ENCODE measurements at places on chromosomes 2 and 18. TPM values are rescaled to one million over a fixed set of nuclear protein-coding genes. Genes with fewer than 3 reads are reported as not detected.
A peak's percentile ranks its signal among the peaks of the same experiment; 100 is the strongest.

DNA sequence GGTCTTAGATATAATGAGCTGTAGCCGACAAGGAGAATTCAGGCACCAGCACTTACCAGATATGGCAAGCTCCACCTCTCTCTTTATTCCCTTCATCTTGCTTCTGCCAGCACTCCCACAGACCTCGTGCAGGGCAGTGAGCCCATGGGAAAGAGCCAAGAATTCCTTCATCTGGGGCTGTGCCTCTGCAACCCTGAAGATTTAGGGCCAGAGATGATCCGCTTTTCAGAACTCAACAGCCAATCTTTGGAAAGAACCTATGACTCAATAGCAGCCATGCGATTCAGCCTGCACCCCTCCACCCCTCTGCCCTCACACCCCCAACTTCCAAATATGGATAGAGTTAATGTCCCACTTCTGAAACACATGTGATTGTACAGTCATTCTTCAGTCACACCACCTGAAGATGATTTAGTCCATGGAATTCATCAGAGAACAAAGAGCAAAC, 533.7 kb upstream of the TNP1 start:
- peak; percentile 74 for DNase-seq

- DNase-seq, result no peak
Observed at GRCh38 chr2:58428096-58429013, 187.2 kb upstream of the FANCL start.

DNA sequence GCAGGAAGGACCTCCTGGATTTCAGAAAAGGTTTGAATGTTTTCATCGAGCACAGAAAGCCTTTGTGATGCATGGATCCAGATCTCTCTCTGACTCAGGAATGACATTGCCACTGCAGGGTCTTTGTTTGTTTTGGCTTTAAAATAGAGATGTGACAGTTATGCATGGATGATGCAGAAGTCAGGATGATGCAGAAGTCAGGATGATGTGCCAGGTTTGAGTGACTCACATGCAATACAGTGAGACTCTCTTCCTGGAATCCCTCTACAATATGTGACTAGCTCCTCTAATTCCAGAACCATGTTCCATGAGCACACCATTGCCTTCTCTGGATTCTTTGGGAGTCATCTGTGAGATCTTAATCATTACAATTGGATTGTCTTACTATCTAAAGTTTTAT, 177.9 kb upstream of the RAB6C start:
- DNase-seq, result no peak

The RGPD8 gene
- total RNA-seq, result 4.1 TPM

GRCh38 chr2:100845141-100845991, 25.4 kb downstream of the NPAS2 start:
- DNase-seq, result peak; percentile 84

DNA sequence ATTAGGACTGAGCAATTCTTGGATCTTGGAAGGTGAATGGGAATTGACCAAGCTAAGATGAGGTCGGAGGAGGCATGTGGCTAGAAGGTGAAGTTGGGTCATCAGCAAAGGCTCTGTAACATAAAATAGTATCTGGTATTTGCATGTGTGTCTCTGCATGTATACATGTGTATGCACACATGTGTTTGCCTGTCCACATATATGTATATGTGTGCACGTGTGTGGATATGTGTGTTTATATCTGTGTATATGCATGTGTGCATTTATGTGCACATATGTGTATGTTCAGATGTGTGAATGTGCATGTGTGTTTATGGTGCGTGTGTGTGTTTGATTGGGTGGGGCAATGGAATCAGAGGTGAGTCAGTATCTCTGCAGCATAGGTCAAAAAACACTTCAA, 664.3 kb downstream of the CNTNAP5 start:
- no peak for DNase-seq

DNA sequence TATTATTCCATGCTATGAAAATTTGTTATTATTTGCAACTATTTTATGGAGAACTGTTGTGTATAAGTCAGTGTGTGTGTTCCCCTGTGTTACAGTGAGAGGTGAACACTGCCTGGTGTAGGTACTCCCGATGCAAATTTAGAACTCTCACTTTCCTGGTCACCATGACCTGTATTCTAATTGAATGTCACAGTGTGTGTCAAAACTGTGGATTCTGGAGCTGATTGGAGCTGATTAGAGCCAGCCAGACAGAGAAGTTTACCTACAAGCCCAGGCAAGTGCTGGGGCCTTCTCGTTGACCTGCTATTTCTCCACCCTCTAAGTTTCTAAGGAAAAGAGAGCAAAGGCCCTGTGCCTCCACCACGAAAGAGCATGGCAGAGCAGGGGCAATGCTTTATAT, 216.0 kb downstream of the NYAP2 start:
- no peak for DNase-seq

GRCh38 chr18:60585670-60586069, 213.1 kb upstream of the MC4R start:
- no peak for DNase-seq

The SERPINB12 gene
- not detected for total RNA-seq

DNA sequence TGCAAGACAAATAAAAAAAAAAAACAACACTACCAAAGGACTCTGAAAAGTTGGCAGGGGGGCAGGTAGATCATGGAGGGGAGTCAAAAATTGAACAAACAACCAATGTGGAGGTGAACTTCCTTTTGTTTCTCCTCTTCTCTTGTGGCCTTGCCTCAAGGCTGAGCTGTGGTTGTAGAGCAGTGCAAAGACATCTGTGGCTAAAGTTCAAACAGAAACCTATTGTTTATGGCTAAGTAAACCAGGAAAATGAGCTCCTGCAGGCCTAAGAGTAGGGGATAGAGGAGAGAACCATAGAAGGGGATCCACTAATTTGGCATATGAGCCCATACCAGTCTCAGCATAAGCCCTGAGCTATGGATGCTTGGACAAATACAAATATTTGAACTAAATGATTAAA, 40.2 kb upstream of the EGR4 start:
- no peak for DNase-seq

The CYP27C1 gene
- 0.11 TPM for total RNA-seq

DNA sequence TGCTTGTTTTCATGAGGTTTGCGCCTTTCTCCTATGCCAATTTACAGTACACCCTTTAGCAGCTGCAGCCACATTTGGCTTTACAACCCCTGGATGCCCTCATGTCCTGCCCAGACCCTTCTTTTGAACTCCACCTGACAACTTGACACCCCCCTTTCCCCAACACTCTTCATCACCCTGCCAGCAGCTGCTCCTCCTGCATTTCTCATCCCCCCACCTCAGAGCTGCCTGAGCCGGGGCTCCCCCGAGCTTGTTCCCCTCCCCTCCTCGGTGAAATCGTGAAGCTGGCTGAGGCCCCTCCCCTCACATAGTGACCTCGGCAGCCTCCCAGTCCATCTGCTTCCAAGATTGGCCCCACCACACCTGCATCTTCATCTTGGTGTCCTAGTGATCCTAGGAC, 40.5 kb downstream of the LRRFIP1 start:
- no peak for DNase-seq

GRCh38 chr2:125745514-125745913, 910.4 kb upstream of the GYPC start:
- no peak for DNase-seq

The CTIF gene
- total RNA-seq, result 60.0 TPM

The ATOH8 gene
- 23.3 TPM for total RNA-seq

DNA sequence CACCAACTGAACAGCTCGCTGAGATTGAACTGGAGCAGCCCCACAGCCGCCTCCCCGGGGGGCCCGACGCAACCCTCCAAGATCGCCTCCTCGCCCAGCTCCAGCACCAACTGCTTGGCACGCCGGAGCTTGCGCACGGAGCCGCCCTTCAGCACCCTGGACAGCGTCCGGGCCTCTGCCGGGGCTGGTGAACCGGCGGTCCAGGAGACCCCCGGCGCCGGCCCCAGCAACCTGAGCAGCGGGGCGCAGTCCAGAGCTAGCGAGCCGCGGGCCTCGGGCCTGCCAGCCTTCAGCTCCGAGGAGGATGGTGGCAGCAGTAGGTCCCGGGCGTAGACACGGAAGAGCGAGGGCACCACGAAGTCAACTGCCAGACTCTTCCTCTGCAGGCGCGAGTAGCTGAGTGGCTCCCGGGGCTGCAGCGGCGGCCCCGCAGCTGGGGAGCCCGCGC, 1.2 kb downstream of the ALK start:
- DNase-seq, result peak; percentile 48

DNA sequence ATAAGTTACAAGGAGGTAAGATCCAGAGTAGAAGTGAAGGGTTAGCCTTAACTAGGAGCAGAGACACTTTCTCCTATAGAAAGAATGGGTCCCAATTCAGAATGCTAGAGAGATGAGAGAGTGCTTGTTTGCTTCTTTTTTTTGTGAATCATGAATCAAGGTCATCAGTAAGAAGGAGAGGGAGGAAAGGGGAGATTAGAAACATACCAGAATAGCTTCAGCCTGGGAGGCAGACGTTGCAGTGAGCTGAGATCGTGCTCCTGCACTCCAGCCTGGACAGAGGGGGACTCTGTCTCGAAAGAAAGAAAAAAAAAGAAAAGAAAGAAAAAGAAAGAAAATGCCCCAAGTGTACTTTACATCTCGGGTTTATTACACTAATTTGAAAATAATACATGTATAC, 55.8 kb upstream of the SLC35F5 start:
- DNase-seq, result no peak

DNA sequence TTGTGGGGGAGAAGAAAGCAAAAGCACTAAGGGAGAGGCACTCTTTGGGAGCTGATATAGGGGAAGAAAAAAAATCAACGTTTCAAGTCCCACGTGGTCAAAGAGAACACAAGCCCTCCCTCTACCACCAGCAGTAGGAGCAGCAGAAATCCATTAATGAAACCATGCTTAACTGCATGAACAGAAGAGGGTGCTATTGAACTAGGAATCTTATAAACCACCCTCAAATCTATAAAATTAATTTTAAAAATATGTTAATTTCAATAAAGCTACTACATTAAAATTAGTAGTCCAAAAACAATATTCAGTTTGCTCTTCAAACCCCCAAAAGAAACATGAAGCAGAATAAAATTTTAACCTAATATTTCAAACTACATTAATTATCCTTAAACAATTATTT, 147.8 kb downstream of the TMEM18 start:
- DNase-seq, result no peak

GRCh38 chr2:15031745-15032240, 399.3 kb downstream of the LRATD1 start:
- no peak for DNase-seq

GRCh38 chr18:10851824-10852319, 297.5 kb downstream of the PIEZO2 start:
- DNase-seq, result no peak

DNA sequence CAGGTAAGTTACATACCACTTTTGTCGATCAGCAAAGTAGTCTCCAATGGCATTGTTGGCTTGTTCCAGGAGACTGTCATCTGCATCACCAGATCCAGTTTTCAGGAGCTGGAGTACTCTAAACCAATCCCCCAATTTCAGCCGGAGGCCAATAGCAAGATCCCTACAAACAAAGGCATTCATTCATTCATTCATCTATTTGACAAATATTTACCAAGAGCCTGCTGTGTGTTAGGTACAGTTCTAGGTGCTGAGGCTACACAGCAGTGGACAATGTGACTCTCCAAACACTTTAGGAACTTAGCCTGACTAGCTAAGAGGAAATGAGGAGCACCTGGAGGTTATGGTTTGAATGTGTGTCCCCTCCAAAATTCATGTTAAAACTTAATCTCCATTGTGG, 34.4 kb upstream of the TTC32 start:
- DNase-seq, result no peak
